ENCODE measurements at places on chromosomes 12 and 14.

DNA sequence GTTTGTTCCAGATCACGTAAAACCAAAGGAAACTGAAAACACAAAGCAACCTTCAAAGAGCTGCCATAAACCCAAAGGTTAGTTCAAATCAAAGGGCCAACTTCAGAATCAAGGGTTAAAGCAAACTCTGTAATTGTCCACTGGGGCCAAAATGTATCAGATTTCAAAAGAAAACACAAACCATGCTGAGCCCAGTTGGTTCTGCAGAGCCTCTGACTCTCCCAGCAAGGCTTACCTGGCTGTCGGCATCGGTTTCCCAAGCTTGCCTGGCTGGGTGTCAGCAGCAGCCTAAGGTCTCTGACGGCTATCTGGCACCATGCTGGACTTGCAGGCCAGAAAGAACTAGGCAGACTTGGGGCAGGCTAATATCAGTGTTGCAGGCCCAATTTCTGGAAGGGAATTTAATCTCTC is 125.3 kb downstream of the DAD1 start:
- DNase-seq: no peak

GRCh38 chr14:102182190-102182589 is 42.5 kb downstream of the WDR20 start:
- DNase-seq: no peak

DNA sequence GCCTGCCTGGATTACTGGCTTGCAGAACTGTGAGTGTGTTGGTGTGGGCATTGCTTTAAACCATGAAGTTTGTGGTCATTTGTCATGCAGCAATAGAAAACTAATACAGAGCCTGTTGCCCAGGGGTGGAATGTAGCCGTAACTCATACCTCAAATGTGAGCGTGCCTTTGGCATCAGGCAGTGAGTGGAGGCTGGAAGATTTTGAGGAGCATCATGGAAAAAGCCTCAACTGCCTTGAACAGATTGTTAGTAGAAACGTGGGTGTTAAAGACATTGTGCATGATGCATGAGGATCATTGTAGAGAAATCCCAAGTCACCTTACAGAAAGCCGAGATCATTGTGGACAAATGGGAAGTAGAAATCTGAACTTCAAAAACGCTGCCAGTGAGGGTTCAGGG is 580.5 kb downstream of the AACS start:
- DNase-seq: no peak

DNA sequence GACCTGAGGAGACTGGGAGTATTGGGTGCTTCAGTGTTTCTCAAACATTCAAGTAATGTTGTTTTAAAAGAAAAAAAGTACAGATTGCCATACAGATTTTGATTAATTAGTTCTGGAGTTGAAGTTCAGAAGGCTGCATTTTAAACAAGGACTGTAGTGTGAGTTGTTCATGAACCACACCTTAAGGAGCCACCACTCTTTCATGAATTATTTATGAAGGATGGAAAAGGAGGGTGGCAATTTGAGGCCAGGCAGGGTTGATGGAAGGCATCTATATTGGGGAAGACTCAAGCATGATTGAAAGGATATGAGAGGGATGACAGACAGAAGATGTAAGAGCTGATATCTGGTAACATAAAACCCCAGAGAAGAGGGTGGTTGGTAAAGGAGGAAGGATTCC is 146.6 kb upstream of the CAND1 start:
- no peak for DNase-seq

DNA sequence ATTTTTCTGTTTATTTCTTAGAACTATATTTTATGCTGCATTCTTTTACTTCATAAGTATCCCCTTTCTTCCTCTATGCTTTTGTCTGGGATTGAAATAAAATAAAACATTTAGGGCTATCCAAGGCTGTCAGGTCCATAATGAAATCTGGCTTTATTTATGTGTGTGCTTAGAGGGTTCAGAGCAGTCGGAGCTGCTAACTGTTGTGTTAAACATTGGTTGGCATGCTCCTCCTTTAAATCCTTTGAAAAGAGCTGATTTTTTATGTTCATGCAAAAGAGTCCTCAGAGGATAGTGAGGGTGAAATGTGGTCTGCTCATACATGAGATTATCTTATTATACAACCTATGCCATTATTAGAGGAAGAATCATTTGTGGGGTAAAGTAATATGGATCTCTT is 322.3 kb upstream of the E2F7 start:
- no peak for DNase-seq

- DNase-seq: no peak
Observed at GRCh38 chr14:74510223-74510931, 16.8 kb downstream of the ISCA2 start.

DNA sequence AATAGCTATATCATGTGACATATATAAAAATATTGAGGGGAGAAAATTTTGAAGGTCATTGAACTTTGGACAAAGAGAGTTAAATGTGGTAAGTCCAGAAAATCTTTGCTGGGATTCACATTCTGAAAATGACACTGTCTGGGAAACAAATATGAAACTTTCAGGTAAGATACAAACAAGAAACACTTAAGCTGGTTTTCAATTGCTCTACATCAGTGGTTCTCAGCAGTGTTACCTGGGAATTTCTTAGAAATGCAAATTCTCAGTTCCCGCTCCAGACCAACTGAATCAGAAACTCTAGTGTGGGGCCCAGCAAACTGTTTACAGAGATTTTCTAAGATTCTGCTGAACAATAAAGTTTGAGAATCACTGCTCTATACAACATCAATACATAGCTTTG is 3.6 kb upstream of the CDK17 start:
- DNase-seq: no peak

- no peak for DNase-seq
Observed at GRCh38 chr12:107735763-107736162, 25.2 kb downstream of the PRDM4 start.

GRCh38 chr12:53748072-53748840 is 3.5 kb downstream of the CISTR start:
- DNase-seq: no peak

DNA sequence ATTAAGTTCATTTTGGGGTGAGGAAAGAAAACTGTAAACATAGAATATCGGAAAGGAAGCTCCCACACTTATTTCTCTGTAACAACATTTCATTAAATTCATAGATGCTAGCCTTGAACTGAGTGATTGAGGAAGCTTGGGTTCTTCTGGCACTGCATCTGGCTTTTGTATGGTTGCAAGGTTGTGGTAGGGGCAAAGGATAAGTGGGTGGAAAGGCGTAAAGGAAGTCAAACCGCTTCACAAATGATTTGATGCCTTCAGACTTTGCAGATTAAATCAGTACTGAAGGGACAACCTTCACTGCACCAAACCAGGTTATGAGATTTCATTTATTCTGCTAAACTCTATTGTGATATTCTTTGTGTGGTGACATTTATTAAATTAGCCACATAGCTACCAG is 28.1 kb upstream of the PAX9 start:
- no peak for DNase-seq

GRCh38 chr14:65040666-65041433 is 54.2 kb downstream of the FNTB start:
- DNase-seq: no peak

- no peak for DNase-seq
Observed at GRCh38 chr12:4849115-4849541, 60.6 kb upstream of the KCNA1 start.

- DNase-seq: no peak
Observed at GRCh38 chr12:87783467-87783866, 245.7 kb downstream of the C12orf50 start.

DNA sequence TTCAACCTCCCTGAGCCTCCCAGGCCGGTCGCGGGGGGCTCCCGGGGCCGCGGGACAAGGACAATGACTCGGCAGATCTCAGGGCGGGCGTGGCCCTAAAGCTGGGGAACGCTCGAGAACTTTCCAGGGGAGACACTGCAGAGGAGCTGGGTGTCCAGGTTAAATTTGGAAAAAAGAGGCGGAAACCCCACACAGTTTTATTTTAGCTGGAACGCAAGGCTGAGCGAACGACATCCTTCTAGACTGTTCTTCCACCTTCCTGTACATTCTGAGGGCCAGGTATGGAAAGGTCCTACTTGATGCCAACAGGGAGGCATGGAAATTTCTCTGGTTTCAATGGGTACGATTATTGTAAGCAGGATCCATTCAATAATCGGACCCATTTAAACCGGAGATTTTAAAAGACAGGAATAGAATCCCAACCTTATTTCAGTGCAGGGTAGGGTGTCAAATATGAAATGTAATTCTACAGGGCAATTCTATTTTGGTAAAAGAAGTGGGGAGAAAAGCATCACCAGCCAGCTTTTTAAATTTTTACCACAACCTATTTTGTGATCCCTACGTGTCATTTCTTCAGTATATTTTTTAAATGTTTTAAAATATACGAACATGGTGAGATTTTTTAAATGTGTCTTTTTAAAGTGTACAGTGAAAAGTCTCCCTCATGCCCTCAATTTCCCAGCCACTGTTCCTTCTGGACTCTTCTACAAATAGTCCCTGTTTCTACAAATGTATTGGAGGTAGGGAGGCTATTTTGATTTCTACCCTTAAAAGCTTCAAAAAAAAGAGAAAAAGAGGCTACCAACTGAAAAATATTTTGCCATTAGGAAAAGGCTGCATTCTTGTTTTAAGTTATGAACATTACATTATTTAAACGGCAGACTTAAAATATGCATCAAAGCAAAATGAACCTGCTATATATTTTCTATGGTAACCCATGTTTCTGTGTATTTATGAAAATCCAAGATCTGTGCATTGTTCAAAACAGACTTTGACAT is 1.1 kb upstream of the UBC start:
- DNase-seq: no peak

GRCh38 chr12:131959641-131960589 is 10.2 kb downstream of the EP400 start:
- no peak for DNase-seq

DNA sequence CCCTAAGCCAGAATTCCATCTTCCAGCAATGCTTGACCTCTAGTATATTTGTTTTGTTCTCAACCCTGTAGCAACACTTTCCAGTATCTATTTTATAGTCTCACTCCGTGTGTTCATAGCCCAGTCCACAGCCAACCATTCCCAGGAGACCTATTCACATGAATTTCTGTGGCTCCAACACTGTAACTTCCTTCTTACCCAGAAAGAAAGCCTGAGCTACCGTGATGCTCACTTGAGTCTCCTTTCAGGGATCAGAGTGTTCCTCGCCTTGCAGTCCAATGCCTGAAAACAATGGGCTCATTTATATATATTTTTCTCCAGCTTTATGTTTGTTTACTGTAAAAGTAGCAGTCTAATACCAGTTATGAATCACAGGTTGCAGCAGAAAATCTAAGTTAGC is 645.0 kb upstream of the NOVA1 start:
- peak; percentile 63 for DNase-seq

DNA sequence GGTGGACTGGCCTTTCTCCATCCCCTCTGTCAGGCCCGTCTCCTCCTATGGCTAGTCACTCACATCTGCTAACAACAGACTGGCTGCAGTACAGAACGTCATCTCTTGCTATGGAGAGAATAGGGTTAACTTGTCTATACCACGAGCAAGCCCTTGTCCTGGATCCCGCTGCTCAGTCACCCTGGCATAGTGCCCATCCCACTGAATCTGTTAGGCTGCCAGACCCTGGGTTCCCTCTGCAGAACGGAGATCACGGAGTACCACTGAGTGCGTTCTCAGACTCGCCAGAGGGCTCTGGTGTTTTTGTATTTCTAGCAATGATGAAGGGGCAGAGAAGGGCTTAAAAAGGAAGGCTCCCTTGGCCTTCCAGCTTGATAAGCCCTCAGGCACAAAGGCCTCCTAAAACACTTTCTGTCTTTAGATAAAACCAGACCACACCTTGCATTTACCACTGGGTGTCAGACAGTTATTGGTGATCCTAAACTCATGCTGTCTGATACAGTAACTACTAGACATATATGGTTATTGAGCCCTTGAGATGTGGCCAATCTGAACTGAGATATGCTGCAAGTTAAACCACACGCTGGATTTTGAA is 6.3 kb upstream of the NRIP2 start:
- no peak for DNase-seq

GRCh38 chr12:110860833-110861296 is 14.1 kb downstream of the CCDC63 start:
- DNase-seq: no peak

- DNase-seq: no peak
Observed at GRCh38 chr12:104582739-104583138, 126.0 kb downstream of the CHST11 start.

- DNase-seq: no peak
Observed at GRCh38 chr12:109531411-109531810, 41.9 kb downstream of the MMAB start.

GRCh38 chr12:107304588-107305532 is 211.5 kb upstream of the CRY1 start:
- no peak for DNase-seq

DNA sequence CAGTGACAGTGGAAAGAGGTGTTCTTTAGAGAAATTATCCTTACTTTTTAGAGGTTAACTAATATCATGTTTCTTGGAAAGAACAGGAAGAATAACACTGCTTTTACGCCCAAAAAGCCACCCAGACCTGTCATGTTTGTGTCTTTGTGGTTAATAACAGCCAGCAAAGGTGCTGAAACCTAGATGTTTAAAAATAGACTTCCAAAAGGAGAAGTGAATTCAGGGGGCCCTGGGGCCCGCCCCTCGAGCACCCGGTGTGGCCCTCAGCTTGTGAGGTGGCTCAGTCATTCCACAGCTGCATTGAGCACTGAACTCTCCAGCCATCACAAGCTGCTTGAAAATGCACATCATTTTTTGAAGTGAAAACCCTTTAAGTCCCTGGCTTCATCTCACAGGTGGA is 20.8 kb upstream of the AMN start:
- DNase-seq: no peak

- DNase-seq: no peak
Observed at GRCh38 chr14:99946652-99947489, 118.4 kb upstream of the EVL start.

- no peak for DNase-seq
Observed at GRCh38 chr12:16946704-16947103, 340.7 kb upstream of the LMO3 start.

DNA sequence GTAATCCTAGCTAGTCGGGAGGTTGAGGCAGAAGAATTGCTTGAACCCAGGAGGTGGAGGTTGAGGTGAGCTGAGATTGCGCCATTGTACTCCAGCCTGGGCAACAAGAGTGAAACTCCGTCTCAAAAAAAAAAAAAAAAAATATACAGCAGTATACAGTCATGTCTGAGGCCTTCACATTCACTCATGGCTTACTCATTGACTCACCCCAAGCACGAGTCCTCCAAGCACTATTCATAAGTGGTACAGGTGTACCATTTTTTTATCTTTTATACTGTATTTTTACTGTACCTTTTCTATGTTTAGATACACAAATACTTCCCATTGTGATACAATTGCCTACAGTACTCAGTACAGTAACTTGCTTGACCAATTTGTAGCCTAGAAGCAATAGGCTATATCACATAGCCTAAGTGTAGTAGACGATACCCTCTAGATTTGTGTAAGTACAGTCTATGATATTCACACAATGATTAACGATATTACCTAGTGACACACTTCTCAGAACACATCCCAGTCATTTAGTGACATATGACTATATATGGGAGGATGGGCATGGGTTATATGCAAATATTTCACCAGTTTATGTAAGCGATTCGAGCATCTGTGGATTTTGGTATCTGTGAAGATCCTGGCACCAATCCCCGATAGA is 12.2 kb downstream of the LLPH start:
- DNase-seq: no peak

- DNase-seq: no peak
Observed at GRCh38 chr12:92614502-92614901, 88.3 kb upstream of the PLEKHG7 start.

Data from DMS153 (cell line).